ENCODE measurements at places on chromosomes 7 and 10.

DNA sequence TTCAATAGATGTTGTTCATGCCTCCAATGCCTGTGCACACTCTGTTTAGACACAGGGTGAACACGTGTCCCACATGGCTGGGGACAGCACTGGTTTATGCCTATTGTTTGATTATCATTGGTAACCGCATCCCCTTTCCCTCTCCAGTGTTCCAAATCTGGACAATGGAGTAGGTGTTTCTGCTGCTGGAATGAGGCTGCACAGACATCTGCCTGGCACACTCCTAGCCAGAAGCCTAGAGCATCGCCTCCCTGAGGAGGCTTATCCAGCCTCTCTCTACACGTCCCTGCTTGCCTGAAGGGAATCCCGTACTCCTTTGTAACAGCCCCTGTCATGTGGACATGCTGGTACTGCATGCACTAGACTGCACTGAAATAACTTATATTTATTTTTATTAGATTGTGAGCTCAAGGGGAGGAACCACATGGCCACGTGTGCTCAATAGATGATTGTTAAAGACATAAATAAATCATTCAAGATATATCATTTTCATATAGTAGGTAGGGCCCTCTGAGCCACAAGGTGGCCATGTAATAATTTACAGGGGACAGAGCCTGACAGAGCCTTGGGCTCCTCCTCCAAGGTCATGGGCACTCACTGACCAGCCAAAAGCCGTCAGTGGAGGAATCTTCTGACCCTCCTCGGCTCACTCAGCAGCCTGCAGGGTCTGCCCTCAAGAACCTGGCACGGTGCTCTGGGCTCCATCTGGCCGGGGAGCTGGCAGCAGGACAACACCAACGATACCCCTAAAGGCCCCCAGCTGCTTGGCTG lies 310.9 kb upstream of the ZNF32 start:
- no peak for DNase-seq

DNA sequence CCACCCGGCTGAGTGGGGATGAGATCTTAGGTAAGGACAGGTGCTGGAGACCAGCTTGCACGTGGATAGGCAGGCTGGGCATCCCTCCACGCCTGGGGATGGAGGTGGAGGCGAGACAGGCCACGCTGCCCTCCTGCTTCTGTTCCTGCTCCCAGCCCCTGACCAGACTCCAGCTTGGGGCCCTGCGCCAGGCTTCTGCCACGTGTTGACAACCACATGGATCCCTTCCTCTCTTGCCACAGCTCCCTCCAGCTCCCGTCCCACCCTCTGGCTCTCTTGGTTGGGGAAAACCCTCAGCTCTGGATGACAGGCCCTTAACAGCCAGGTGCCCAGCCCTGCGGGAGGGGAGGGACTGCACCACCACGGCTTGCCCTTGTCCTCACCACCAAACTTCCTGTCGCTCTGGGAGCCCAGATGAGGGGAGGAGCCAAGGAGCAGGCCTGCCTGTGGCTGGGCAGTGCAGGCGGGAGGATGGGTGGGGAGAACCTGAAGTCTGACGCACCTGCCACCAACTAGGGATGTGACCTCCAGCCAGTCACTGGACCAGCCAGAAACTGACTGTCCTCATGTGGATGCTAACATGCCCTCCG lies 36.0 kb downstream of the KCNH2 start:
- no peak for DNase-seq

DNA sequence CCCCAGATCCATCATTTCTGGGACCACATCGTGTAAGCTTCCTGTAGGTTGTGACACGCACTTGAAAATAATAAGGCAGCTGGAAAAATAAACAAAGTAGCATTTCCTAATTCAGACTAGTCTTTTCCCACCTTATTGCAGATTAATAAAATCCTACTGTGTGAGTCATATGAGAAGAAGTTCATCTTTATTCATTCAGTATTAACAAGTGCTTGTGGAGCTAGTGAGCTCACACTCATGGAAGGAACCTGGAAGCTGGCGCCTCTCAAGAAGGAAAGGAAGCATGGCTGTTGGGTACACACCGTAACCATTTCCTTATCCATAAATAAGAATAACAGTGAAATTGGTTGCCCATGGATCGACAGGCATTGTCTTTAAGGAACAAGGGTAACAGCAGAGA lies 152.6 kb upstream of the PFKP start:
- no peak for DNase-seq

- DNase-seq, result no peak
Measured at GRCh38 chr10:117741524-117741923, 199.0 kb downstream of the EMX2 start.

- no peak for DNase-seq
Measured at GRCh38 chr10:31479752-31480151, 160.7 kb downstream of the ZEB1 start.

GRCh38 chr7:3427957-3428356 lies 126.9 kb downstream of the SDK1 start:
- DNase-seq, result no peak

DNA sequence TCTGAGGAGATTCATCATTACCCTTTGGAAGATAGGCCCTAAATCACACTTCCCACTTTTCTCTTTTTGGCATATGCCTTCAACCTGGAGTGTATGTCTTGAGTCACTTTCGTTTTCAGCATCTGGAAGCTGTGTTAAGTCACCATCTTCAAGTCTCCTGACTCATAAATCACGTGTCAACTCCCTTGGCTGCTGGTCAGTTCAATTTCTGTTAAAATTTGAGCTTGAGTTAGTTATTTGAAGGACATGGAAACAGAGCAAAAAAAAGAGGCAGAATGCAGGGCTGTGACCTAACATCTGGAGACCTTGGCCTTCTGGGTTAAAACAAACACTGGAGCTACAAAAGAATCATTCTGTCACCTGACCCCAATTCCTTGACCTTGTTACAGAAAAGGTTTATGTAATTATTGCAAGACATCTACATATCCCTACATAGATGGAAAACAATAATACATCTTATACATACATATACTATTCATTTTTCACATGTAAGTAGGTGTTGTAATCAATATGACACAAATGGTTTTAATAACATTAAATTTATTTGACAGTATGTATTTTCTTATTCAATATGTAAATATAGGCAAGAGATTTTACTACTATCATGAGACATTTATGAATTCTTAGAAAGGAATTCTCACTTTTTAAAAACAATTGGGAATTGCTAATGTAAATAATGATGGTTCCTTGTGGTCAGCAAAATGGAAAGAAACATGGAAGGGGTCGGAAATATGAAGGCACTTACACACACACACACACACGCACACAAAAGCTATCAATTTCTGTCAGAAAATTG lies 169.7 kb upstream of the PHYHIPL start:
- no peak for DNase-seq

DNA sequence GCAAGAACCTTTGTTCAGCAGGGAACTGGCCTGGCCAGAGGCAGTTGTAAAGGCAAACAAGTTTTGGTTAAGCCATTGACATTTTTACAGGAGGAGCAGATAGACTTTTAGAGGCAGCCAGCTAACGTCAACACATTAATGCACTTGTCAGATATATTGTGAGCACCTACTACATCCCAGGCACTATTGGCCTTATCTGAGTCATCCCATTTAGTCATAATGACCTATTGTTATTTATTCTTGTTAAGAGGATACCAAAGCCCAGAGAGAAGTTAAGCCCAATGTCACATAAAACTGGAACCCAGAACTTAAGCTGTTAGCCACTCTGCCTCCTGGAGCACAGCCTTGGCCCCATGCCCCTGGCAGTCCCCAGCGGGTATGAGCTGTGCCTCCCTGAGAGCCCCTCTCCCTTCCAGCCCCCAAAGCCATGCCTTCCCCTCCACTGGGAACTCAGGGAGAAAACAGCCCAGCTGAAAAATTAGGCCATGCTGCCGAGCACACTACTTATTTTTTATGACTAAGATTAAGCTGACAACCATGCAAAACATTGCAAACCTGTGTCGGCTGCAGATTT lies 32.7 kb upstream of the TRIM8 start:
- no peak for DNase-seq

DNA sequence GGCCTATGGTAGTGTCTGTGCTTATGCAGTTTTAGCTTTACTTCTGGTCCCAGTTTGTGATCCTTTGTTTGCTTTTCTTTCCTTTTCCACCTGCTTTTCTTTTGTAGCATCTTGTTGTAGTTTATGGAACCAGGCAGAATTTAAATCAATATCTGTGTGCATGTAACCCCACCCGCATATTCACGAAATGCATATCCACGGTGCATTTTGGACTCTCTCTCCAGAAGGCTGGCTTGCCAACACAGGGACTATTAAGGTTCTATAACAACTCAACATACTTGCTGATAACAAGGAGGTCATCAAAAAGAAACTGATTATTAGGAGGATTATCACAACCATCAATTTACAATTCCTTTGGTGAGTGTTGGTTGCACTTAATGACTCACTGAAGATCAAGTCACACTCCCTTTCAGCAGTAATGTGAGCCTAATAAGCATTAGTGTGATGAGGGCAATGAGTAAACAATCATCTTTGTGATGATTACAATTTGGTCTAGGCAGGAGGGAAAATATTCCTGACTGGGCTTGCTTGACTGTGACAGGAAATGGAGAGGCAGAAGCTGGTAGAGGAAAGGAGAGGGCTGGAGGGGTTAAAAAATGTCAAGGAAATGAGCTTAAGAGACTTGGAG lies 378.6 kb downstream of the REEP3 start:
- DNase-seq, result no peak

GRCh38 chr7:96832092-96832662 lies 122.5 kb upstream of the SEM1 start:
- no peak for DNase-seq

DNA sequence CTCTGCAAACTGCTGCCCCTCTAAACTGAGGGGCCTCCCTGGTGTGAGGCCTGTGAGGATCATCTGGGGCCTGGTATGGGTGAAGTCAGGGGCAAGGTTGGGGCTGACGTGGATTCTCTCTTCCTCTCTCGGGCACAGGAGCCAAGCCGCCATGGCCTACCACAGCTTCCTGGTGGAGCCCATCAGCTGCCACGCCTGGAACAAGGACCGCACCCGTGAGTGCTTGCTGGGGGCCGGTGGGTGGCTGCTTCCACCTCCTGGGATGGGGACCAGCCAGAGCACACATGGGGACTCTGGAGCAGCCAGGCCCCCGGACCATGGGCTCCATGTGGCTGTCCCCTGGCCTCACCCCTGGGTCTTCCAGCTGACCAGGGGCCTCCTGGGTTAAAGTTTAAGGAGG lies 11.0 kb downstream of the ARPC1B start:
- DNase-seq, result no peak

- DNase-seq, result no peak
Measured at GRCh38 chr7:85516675-85517074, 329.8 kb upstream of the SEMA3D start.

DNA sequence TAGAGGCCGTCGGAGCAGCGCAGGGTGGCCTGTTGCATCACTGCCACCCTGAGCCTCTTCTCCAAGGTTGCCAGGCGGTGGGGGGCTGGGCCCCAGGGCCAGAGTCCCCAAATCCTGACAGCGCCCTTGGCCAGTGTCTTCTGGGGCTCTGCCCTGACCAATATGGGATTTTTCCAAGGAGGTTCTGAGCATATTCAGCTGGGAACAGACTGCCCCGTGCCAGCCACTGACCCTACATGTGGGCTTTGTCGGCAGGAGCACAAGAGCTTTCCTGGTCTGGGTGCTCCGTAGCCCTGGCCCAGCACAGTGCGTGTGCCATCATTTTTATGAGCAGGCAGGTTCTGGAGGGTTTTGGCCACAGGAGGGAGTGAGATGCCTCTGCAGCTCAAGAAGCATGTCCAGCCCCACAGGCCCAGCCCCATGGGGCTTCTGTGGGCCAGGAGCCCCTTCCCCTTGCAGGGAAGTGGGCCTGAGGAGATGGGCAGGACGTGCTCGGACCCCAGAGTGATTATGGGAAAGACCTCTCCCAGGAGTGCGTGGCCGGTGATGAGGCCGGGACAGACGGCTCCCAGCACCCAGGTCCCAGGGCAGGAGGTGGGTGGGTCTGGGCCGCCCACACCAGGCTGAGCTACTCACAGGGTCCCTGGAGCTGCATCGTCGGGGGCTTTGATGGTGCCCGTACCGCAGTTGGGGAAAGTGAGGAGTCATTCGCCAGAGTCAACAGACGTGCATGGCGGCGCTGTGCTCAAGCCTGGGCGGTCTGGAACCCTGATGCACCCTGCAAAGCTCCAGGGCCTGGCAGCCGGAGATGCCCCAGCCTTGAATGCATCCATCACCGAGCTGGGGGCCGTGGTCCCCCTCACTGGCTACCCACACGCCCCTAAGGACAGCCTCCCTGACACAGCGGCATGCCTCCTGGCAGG lies 66.6 kb downstream of the PWWP2B start:
- DNase-seq, result no peak

DNA sequence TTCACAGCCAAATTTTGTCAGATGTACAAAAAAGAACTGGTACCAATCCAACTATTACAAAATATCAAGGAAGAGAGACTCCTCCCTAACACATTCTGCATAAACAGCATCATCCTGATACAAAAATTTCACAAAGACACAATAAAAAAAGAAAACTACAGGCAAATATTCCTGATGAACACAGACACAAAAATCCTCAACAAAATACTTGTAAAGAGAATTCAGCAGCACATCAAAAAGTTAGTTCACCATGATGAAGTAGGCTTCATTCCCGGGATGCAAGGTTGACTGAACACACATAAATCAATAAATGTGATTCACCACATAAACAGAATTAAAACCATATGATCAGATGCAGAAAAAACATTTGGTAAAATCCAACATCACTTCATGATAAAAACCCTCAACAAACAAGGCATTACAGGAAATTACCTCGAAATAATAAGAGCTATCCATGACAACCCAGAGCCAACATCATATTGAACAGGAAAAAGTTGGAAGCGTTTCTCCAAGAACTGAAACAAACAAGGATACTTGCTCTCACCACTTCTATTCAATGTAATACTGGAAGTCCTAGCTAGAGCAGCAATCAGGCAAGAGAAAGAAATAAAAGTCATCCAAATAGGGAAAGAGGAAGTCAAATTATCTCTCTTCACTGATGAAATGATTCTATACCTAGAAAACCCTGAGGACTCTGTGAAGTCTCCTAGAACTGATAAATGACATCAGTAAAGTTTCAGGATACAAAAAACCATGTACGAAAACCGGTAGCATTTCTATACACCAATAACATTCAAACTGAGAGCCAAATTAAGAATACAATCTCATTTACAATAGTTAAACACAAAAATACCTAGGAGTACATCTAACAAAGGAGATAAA lies 223.1 kb downstream of the REEP3 start:
- DNase-seq, result no peak

GRCh38 chr7:84291756-84292155 lies 97.2 kb upstream of the SEMA3A start:
- DNase-seq, result no peak

GRCh38 chr7:107596881-107597581 lies 17.0 kb downstream of the BCAP29 start:
- DNase-seq, result no peak

- no peak for DNase-seq
Measured at GRCh38 chr7:4798706-4799235, 23.3 kb downstream of the AP5Z1 start.

GRCh38 chr7:71286924-71287323 lies 155.0 kb downstream of the GALNT17 start:
- DNase-seq, result no peak

- DNase-seq, result no peak
Measured at GRCh38 chr7:10756981-10757380, 216.7 kb upstream of the PHF14 start.

GRCh38 chr7:94289071-94289470 lies 105.6 kb upstream of the COL1A2 start:
- no peak for DNase-seq
